ENCODE measurements at places on chromosomes 5 and 9.

DNA sequence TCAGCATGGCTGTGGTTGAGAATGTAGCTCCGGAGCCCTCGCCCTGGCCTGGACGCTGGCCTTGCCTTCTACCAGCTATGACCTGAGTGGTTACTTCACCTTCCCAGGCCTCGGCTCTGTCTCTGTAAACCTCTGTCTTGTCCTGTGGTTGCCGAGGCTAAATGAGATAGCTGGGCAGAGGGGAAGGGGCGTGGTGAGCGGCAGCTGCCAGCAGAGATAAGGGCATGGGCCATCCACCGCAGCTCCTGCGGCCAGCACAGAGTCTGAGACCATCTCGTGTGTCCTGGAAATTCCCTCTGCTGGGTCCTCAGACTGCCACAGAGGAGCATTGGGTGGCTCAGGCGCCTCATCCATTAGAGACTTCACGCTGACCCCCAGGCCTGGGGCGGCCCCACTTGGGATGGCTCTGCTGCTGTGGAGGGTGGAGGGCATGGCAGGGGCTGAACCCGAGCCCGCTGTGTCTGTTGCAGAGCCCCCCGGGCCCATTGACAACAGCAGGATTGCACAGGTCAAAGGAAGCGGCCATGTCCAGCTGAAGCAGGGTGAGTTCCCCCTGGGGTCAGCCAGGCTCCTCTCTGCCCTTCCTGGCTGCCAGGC lies 43.9 kb downstream of the USP20 start:
- no peak for DNase-seq

DNA sequence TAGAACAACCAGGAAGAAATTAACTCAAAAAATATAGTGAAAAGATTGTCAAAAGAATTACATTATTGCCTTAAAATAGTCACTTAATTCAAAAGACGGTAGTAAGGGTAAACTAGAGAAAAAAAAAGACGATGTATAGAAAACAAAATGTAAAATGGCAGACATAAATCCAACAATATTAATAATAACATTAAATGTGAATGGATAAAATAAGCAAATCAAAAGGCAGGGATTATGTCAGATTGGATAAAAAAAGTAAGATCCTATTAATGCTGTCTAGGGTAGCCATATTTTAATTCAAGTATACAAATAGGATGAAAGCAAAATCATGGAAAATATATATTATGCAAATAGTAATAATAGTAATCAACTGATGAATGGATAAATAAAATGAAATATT lies 134.0 kb upstream of the ADCY2 start:
- no peak for DNase-seq

DNA sequence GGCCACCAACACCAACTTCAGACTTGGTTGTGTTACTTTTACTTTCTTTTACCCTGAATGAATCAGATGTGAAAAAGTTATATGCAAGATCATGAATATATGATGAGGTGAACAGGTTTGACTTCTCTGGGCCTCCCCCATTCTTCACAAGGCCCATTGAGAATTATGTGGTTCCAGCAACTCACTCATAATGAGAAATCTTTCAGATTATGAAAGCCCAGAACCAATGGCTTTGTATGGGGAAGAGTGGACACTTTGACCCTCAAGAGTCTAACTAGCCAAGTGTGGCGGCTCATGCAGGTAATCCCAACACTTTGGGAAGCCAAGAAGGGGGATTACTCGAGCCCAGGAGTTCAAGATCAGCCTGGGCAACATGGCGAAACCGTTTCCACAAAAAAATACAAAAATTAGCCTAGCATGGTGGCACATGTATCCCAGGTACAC lies 16.1 kb upstream of the LNPEP start:
- DNase-seq, result no peak

DNA sequence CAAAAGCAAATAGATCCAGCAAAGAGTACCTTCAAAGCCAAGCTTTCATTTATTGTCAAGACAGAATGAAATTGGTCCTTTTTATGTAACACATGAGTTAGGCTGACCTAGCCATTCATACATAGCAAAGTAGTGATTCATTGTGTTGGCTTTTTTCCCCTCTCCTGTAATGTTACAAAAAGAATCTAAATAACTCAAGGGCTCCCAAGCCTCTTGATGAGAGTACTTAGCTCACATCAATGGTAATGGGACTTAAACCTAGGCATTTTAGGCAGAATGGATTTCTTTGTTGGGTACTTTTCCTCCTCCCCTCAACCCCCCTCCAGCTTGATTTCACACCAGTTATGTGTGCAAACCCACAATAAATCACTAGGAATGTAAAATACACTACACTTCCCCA lies 123.7 kb downstream of the EBF1 start:
- DNase-seq, result no peak

DNA sequence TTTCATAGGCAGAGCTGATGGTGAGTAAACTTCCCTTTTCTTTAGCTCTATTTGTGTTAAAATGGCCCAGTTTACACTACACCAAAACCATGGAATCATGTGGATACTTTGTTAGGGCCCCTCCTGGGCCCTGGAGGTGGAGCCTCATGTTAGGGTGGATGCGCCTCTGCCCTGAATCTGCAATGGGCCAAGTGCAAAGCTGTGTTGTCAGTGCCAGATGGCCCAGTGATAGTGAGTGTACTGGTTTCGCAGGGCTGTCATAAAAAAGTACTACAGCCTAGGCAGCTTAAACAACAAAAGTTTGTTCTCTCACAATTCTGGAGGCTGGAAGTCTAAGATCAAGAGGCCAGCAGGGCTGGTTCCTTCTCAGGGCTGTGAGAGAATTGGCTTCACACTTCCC lies 64.8 kb downstream of the HSPA4 start:
- no peak for DNase-seq

DNA sequence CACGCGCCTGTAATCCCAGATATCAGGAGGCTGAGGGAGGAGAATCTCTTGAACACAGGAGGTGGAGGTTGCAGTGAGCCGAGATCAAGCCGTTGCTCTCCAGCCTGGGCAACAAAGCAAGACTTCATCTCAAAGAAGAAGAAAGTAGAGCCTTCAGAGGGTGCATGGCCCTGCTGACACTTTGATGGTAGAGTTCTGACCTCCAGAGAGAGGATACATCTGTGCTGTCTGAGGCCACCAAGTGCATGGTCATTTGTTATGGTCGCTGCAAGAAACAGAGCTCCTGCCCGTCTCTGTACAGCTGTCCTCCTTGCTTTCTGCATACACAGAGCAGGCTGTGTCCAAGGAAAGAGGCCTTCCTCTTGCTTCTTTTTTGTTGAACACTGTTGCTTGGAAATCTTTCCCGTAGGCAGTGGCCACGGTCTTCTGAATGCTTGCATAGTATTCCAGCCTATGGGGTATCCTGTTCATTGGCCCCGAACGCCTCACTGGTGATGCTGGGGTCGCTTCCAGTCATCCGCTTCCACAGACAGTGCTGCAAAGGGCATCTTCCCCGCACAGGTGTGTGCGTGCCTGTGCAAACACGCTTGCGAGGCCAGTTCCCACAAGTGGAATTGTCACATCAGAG lies 36.8 kb upstream of the UNC5A start:
- no peak for DNase-seq

DNA sequence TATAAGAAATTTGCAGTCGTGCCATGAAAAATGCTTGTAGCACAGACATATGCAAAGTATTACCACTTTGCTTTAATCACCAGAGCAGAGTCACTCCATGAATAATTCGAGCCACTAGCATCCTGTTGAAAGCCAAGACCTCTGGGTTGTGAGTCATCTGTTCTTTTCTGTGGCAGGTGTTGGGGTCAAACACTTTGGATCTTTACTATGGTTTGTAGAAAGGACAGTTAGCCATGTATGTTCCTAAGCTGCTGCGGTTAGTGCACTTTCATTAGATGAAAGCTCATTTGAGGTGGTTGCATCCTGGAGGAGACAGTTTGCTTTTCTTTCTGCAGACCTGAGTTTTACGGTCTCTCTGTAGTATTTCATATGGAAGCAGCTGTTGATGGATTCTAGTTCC lies 223.7 kb downstream of the DMRT2 start:
- DNase-seq, result no peak

DNA sequence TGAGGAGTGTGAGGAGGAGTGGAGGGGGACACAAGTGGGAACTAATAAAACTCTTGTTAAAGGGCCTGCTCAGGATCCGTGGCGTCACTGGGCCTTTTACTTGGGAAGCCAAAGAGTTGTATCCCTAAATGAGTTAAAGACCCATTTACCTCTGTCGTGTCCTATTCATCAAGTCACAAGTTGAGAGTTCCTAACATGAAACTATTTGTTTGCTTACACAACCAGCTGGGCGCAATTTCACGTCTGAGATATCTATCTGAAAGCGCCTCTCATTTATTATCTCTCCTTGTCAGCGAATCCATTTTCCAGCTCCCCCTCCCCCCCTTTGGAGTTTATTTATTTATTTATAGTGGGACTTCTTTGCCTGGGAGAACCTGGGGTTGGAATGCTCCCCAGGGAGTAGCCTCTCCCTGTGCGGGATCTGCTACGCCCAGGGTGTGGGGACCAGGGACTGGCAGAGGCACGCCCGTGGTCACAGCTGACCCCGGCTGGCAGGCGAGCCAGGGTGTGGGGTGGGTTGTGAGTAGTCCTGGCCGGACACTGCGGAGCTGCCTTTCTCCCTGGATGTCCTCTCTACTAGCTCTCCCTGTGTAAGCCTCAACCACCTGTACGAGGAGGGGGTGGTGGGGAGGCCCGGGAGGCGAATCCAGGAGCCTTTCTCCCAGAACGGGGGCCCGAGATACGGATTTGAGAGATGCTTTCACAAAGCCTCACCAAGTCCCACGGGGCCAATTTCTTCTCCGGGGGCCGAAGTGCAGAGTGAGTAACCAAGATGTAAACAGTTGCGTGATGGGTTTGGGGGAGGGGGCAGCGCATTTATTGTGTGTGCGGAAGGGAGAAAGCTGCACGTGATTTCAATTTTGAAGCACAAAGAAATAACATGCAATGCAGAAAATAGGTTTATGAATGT lies 15.3 kb downstream of the NR2F1 start:
- DNase-seq, result no peak

DNA sequence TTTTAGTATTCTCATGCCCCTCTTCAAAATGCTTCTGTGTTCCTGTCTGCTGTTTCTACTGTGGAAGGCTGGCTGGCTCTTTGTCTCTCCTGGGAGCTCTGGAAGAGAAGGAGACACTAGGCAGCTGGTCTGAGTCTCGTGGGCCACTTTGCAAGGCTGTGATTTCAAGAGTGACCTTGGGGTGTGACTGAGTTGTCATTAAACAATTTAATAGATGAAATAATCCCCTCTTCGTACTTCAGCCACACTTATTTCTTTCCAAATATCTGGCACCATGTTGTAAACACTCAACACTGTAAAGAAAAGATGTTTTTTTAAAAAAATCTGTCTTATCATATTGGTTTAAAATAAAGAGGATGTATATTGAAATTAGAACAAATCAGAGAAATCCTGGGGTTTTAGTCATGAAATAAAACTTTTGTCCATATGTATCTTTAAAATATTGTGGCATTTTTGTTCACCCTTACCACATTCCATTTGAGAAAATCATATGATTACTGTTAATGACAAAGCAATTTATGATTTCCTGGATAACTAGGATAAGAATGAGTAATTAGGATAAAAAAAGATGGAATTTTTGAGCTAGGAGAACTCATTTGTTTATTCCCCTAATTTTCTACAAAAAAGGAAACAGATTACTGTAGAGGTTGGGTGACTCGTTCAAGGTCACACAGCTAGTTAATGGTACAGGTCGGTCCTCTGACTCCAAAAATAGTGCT lies 200.8 kb downstream of the MAT2B start:
- no peak for DNase-seq

DNA sequence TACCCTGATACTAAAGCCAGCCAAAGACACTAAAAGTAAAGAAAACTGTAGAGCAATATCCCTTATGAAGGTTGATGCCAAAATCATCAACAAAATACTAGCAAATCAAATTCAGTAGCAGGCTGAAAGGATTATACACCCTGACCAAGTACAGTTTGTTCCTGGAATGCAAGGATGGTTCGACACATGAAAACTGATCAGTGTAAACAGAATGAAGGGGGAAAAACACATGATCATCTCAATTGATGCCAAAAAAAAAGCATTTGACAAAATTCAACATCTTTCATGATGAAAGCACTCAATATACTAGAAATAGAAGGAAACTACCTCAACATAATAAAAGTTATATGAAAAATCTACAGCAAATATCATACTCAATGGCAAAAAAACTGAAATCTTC lies 43.5 kb upstream of the LRRC14B start:
- no peak for DNase-seq

- DNase-seq, result no peak
These were observed 121.1 kb downstream of the CYLC2 start for GRCh38 chr9:103116246-103116645.

GRCh38 chr5:135711911-135712310 lies 122.6 kb upstream of the SLC25A48 start:
- no peak for DNase-seq

DNA sequence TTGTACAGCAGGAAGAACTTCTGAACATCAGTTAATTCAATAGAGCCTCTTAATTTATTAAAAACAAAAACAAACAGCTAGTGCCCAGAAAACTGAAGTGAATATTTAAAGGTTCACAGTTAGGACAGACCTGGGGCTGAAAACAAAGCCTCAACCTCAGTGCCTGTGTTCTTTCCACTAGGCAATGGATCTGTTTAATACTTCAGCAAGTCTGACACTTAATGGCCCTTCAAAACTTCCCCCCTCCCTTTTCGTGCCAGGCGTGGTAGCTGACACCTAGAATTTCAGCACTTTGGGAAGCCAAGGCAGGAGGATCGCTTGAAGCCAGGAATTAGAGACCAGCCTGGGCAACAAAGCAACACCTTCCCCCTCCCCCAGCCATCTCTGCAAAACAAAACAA lies 54.5 kb upstream of the IFNK start:
- no peak for DNase-seq

GRCh38 chr5:126368239-126368812 lies 54.9 kb upstream of the GRAMD2B start:
- DNase-seq, result no peak

DNA sequence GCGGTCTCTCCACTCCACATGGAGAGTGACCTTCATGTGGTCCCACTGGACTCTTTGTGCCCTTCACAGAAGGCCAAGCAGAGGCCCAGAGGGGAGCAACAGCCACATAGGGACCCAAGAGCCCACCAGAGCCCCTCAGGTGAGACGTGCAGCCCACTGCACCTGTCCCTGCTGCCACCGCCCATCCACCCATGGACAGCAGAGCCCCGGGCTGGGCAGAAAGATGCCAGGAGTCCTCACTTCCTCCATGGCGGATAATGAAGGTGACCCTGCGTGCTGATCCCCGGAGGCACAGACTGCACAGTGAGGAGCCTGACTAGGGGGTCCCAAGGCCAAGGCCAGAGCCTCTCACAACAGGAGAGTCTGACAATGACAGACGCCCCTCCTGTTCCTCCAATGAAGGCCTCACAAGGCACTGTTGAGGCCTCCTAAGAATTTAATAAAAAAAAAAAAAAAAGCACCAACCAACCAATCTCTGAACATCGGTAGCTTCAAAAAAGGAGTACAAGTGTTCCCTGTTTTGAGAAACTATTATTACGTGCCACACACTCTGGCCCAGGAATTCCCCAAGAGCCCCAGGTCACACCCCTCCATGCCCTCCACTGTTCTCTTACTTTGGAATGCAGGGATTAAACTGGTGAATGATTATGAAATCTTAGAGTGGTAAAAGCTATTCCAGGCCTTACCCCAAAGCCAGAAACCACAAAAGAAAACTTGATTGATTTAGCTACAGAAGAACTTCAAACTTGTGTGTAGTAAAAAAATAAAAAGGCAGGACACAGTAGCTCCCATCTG lies 2.8 kb upstream of the PPP1R26 start:
- DNase-seq, result no peak
